ENCODE measurements at places on chromosomes 12 and 14.

- DNase-seq = no peak
Measured at GRCh38 chr12:76810671-76811419, 46.9 kb downstream of the ZDHHC17 start.

DNA sequence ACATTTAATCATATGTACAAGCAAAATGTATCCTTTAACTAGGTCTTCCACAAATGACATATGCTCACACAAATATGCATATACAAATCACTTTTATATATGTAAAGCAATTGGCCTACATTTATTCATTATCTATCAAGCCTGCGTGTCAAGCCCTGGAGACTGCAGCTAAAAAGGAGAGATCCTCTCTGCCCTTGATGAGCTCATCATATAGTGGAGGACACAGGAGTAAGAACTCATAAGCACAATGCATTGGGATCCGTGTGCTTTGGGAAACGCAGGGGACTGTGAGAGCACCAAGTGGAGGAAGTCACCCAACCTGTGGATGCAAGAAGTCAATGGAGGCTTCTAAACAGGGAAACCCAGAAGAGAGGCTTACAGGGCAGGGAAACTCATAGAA is 735.7 kb downstream of the BCL11B start:
- DNase-seq = no peak

GRCh38 chr12:65411171-65411570 is 132.7 kb downstream of the MSRB3 start:
- no peak for DNase-seq

DNA sequence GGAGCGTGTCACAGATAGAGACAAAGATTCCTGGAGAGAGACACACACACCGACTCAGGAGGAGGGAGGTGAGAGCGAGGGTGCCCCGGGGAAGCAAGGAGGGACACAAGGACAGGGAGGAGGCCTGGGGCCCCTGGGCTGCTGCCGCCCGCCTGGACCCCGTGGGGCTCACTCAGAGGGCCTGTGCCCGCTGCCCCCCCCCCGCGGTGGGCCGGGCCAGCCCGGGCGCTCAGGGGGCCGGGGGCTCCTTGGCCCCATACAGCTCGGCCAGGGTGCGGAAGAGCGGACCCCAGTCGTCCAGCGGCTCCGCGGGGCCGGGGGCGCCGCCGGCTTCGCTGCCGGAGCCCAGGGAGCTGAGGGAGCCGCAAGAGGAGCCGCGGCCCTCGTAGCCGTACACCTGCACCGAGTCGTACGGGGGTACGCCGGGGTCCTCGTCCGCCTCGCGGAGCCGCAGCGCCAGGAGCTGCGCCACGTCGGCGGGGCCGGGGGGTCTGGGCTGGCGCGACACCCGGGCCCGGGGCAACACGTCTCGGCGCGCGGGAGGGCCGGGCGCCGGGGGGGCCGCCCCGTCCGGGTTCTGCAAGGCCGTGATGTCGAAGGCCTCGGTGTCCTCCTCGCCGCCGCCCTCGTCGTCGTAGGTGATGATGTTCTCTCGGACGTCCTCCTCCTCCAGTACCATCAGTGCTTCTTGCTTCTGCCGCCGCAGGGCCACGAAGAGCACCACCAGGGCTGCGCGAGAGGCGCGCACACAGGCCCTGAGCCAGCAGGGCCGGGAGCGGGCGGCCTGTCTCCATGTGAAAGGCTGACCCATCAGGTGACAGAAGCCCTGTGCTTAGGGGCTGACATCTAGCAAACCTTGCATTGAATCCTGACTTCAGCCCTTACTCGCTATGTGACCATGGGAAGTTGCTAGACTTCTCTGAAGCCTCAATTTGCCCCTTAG is 6.0 kb downstream of the PSMB11 start:
- DNase-seq = no peak

GRCh38 chr14:79134361-79134760 is 964.2 kb downstream of the NRXN3 start:
- peak; percentile 20 for DNase-seq

DNA sequence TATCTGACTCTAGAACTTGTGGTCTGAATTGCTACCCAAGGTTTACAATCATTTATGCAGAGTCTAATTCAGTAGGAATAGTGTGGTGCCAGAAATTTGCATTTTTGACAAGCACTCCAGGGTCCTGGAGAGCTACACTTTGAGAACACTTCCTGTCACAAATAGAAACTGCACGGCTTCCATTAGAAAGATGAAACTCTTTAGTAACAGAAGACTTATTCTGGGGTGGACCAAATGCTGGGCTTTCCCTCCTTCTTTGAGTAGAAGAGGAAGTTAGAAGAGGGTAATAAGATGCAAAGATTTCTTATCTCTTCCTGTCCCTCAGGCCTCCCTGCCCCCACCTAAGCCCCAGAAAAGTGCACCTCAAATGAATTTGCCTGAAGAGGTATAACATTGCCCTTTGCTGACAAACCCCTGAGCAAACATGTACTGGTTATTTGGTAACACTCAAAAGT is 28.4 kb downstream of the DGLUCY start:
- no peak for DNase-seq

- no peak for DNase-seq
Measured at GRCh38 chr14:68576031-68576430, 216.8 kb downstream of the ZFP36L1 start.

GRCh38 chr14:75802486-75802885 is 141.4 kb downstream of the TTLL5 start:
- DNase-seq = no peak

- no peak for DNase-seq
Measured at GRCh38 chr14:24911324-24912109, 138.4 kb downstream of the STXBP6 start.

- peak; percentile 87 for DNase-seq
Measured at GRCh38 chr14:23094666-23095195, at the start of gene ACIN1. ACIN1 (minus strand) TSS chr14:23095136; CDS start chr14:23095112, 24 bp downstream.

DNA sequence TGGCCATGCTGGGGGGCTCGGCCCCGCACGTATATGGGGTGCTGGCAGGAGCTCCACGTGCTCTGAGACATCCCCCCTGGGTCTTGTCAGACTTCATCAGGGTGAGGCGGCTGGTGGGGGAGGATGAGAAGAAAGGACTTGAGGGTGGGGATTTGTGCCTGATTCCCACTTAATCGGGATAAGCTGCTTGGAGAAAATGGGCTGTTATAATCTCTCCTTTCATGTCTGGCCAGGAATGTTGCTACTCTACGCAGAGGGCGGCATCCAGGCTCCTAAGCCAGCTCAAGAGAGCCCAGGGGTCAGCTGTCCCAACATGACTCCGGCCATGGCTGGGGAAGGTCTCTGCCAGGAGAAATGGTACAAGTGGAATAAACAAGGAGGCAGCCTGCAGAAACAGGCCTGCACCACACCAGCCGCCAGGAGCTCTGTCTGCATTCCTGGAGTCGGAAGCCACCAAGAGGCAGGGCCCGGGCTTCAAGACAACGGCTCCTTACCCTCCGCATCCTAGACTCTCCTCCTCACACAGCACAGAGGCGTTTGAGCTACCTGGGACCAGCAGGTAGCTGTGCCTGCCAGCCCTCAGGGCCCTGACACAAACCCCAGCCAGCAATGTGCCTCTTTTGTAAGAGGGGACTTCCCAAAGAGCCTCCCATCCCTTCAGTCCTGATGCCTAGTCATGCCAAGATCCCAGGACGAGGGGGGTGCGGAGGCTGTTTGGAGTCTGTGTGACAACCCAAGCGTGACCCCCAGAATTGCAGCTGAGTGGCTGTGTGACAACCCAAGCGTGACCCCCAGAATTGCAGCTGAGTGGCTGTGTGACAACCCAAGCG is 195.8 kb upstream of the DIO3 start:
- no peak for DNase-seq

Data from muscle of arm (tissue), 14 donors.